PC-9 (cell line): ENCODE measurements at places on chromosomes 16 and 17. TPM values are rescaled to one million over a fixed set of nuclear protein-coding genes. Genes with fewer than 3 reads are reported as not detected.

The PARD6A gene
- total RNA-seq = 4.4 and 8.1 TPM in 2 replicates

The C16orf90 gene
- total RNA-seq = not detected in 2 replicates

The MT3 gene
- not detected in 2 replicates for total RNA-seq

The CCL7 gene
- not detected in 2 replicates for total RNA-seq

The GDPD1 gene
- total RNA-seq = 3.1 and 3.4 TPM in 2 replicates

The DNAAF8 gene
- 1.8 and 2.4 TPM in 2 replicates for total RNA-seq

The CLDN9 gene
- total RNA-seq = 14.3 and 16.4 TPM in 2 replicates

The EXOC3L1 gene
- total RNA-seq = 0.35 TPM in 1 of 2 replicates, not detected in the other

The VMO1 gene
- total RNA-seq = 3.6 and 4.1 TPM in 2 replicates

GRCh38 chr16:51450909-51451308 lies 299.8 kb upstream of the SALL1 start:
- no peak for DNase-seq
- H3K4me1 ChIP-seq = no peaks in the 10 kb centered on the region
- H3K27me3 ChIP-seq = peaks cover 19% of the 10 kb centered on the region; the same call in 1 of the 2 replicates
- H3K4me3 ChIP-seq = no peak overlapping the region
- no peaks in the 10 kb centered on the region for H3K36me3 ChIP-seq

GRCh38 chr17:12789075-12789480 lies 220 bp upstream of the ARHGAP44 start:
- H3K27ac ChIP-seq = no peak overlapping the region
- no peaks in the 10 kb centered on the region for H3K4me1 ChIP-seq
- DNase-seq = no peak
- H3K36me3 ChIP-seq = no peaks in the 10 kb centered on the region
- H3K4me3 ChIP-seq = no peak overlapping the region
- H3K27me3 ChIP-seq = peaks cover 10% of the 10 kb centered on the region

DNA sequence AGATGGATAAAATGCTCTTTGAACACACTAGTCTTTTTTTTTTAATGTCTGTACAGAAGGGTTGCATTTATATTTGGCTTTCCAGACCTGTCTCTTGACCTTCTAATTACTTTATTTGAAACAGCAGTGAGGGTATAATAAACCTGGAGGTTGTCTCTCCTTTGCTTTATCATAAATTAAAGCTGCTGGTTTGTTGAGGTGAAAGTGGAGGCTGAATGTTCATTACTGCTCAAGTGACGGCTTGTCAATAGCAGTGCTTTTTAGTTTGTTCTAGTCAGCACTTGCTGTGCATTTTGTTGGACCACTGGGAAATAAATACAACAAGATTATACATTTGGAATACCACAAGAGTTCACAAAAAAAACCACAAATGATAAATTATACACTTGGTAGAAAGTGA lies 264.2 kb downstream of the IRX3 start:
- H3K4me1 ChIP-seq = peaks cover 22% of the 10 kb centered on the region
- no peaks in the 10 kb centered on the region for H3K36me3 ChIP-seq
- no peak overlapping the region for H3K27ac ChIP-seq
- no peak overlapping the region for H3K4me3 ChIP-seq

- H3K4me3 ChIP-seq = no peak overlapping the region
- no peaks in the 10 kb centered on the region for H3K36me3 ChIP-seq
- H3K27ac ChIP-seq = no peak overlapping the region
- H3K27me3 ChIP-seq = 0 out of 2 replicates have a peak, but pooled peaks cover 4% of the 10 kb centered on the region
- no peak for DNase-seq
Measured at GRCh38 chr16:77724174-77724573, 1.9 kb downstream of the NUDT7 start.

DNA sequence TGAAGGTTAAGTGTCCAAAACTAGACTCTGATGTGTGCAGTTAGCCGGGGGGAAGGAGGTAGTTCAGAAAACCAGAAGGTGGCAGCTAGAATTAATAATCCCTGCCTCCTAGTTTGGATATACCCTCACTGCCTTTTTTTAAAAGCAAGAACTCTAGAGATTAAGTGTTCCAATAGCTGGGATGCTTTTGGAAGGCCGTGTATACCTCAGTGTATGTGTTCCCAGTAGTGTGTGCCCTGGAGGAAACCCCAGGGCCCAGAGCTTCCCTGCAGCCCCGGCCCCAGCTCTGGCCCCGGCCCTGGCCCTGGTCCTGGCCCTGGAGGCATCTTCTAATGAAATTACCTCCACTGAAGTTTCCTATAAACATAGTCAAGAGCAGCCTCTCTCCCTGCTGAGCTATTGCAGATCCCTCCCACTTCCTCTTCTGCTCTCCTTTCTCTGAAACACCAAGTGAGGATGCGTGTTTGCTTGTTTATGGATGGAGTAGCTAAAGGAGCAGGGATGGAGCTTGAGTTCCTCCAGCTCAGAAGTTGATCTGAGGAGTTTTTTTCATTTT lies 130.7 kb downstream of the PRKCA start:
- H3K36me3 ChIP-seq = no peaks in the 10 kb centered on the region
- H3K27me3 ChIP-seq = no peaks in the 10 kb centered on the region
- 0 out of 2 replicates have a peak, but pooled peaks cover 4% of the 10 kb centered on the region for H3K4me1 ChIP-seq
- DNase-seq = no peak
- H3K4me3 ChIP-seq = no peak overlapping the region
- no peak overlapping the region for H3K27ac ChIP-seq

DNA sequence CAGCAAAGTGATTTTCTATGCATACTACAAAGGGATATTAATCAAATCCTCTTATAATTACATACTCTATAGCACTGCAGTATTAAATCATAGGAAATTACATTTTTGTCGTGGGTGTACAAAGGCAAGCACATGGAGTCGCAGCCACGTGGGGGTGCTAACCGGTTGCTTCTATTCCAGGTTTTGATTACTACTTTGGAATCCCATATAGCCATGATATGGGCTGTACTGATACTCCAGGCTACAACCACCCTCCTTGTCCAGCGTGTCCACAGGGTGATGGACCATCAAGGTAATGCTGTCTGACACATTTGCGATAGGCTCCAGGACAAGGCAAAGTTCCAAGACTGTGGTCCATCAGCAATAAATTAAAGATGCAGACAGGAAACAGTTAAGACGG lies 60.1 kb downstream of the ARSG start:
- no peak overlapping the region for H3K4me3 ChIP-seq
- H3K36me3 ChIP-seq = no peaks in the 10 kb centered on the region
- H3K4me1 ChIP-seq = peaks cover 41% of the 10 kb centered on the region
- H3K27ac ChIP-seq = no peak overlapping the region

- H3K36me3 ChIP-seq = no peaks in the 10 kb centered on the region
- H3K4me3 ChIP-seq = no peak overlapping the region
Measured at GRCh38 chr17:79453481-79453880, 157.4 kb downstream of the RBFOX3 start.

DNA sequence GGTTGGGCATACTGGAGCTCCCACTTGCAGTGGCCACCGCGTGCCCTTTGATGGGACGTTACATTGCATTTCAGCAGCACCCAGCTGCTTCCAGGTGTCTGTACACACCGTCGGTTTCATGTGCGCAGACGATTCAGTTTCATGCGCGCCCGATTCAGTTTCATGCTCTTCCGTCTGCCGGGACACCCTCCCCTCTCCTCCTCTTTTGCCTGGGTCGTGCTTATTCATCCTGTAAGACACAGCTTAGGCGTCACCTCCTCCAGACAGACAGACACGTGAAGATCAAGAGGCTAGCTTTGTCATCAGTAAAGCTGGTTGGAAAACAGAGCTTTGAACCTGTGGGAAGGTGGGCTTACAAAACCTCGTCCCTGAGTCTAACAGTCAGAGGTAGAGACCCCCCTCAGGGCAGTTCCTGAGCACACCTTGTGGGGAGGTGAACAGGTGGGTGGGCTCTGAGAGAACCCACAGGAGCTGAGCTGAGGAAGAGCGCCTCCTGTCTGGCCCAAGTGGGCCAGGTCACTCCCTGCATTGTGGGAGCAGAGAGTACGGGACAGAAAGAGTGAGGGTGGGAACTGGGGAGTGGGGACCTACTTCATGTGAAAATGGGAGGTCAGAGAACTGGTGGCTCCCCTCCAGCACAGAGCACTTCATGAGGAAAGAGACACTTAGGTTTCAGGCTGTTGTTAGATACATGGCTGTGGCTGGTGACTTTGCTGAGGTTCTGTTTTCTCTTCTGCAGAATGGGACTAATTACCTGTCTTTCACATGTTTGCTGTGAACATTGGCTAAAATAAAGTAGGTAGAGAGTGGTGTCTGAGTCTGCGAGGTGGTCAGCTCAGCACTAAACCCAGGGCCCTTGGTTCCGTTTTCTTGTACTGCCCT lies 122.1 kb downstream of the SNX29 start:
- DNase-seq = no peak
- H3K36me3 ChIP-seq = no peaks in the 10 kb centered on the region
- no peaks in the 10 kb centered on the region for H3K4me1 ChIP-seq
- no peak overlapping the region for H3K27ac ChIP-seq

GRCh38 chr16:85447693-85448313 lies 165.3 kb upstream of the GSE1 start:
- H3K4me3 ChIP-seq = no peak overlapping the region
- no peak overlapping the region for H3K27ac ChIP-seq
- no peaks in the 10 kb centered on the region for H3K27me3 ChIP-seq
- H3K4me1 ChIP-seq = no peaks in the 10 kb centered on the region
- no peak for DNase-seq
